ENCODE measurements at places on chromosomes 12 and 14. TPM values are rescaled to one million over a fixed set of nuclear protein-coding genes. Genes with fewer than 3 reads are reported as not detected.

GLT8D2 gene
- 2.2 TPM for total RNA-seq

KRT74 gene
- not detected for total RNA-seq

ARHGDIB gene
- 5.4 TPM for total RNA-seq

GPR135 gene
- total RNA-seq: 3.2 TPM

MMP19 gene
- 3.9 TPM for total RNA-seq

SLCO1C1 gene
- not detected for total RNA-seq

TSPAN19 gene
- total RNA-seq: 0.49 TPM

KRAS gene
- total RNA-seq: 8.3 TPM

MIPOL1 gene
- 11.9 TPM for total RNA-seq

TAS2R31 gene
- 1.1 TPM for total RNA-seq

SLC25A21 gene
- total RNA-seq: 0.82 TPM

MANSC4 gene
- not detected for total RNA-seq

SELPLG gene
- total RNA-seq: 0.40 TPM
